ENCODE measurements at places on chromosomes 13 and 19.
A peak's percentile ranks its signal among the peaks of the same experiment; 100 is the strongest.

GRCh38 chr19:6210721-6211600 is 68.8 kb downstream of the MLLT1 start:
- DNase-seq, result no peak

DNA sequence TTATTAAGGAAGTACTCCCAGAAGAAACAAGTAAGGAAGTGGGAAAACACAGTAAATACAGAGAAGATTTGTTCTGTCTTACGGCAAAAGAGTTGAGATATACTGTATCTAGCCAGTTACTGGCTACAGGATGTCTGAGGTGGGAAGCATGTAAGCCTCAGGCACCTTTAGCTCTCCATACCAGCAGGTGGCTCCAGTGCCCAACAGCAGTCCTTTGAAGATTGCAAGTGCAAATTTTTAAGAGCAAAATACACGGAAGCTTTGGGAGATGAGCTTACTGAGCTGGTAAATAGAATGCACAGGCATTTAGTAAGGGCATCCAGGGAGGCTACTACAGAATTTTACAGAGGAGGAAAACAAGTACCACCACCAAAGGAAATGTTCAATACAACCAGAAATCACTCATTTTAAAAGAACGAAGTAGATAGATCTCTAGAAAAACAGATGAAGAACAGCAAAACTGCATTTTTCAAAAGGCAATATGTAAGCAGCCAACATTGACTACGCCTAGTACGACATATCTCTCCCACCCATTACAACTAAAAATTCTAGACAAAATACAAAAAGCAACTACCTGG is 57.9 kb upstream of the VSTM2B start:
- DNase-seq, result peak; percentile 23

GRCh38 chr13:28761586-28761985 is 42.8 kb upstream of the SLC46A3 start:
- no peak for DNase-seq

DNA sequence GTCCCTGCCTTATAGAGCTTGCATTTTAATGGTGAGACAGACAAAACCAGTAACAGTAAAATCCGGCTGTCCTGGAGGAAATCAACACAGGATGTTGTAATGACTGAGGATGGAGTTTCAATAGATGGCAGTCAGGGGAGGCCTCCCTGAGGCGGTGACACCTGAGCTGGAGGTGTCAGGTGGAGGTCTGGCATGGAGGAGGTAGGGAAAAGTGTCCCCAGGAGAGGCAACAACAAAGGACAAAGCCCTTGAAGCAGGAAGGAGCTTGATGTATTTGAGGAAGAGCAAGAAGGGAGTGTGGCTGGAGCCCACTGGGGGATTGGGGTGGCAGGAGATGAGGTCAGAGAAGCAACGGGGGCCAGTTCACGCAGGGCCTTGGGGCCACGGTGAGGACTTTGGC is 7.8 kb downstream of the GRIN2D start:
- DNase-seq, result no peak

DNA sequence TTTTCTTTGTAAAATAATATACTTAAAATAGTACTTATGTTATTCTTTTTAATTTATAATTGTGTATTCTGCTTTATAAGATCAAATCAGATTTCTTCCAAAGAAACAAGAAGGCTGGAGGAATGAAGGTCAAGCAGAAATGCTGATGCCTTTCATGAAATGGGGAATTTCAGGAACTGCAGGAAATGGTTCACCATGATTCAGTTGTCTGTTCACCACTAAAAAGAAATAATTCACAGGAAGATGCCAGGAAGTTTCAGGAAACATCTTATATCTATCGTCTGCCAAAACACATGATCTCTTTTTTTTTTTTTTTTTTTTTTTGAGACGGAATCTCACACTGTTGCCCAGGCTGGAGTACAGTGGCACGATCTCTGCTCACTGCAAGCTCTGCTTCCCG is 15.7 kb upstream of the SCEL start:
- no peak for DNase-seq

Measured in HEK293T (cell line).